SJCRH30 (cell line): ENCODE measurements at places on chromosomes 3 and 15. TPM values are rescaled to one million over a fixed set of nuclear protein-coding genes. Genes with fewer than 3 reads are reported as not detected.

The FHIT gene
- total RNA-seq: 1.8 and 2.2 TPM in 2 replicates

The PPP1R14D gene
- total RNA-seq: not detected in 2 replicates

The VIPR1 gene
- total RNA-seq: not detected in 2 replicates

- no peaks in the 10 kb centered on the region for H3K36me3 ChIP-seq
- H3K4me1 ChIP-seq: no peaks in the 10 kb centered on the region
- DNase-seq: no peak
- H3K4me3 ChIP-seq: no peak overlapping the region
Observed at GRCh38 chr3:127387556-127388153, 99.8 kb upstream of the PRR20G start.

GRCh38 chr15:48426941-48427340, 95.7 kb downstream of the DUT start:
- peaks cover 11% of the 10 kb centered on the region for H3K4me1 ChIP-seq
- H3K27ac ChIP-seq: no peak overlapping the region
- DNase-seq: no peak
- no peak overlapping the region for H3K4me3 ChIP-seq
- H3K36me3 ChIP-seq: peaks cover 8% of the 10 kb centered on the region
